ENCODE measurements at places on chromosomes 4 and X.

- no peak for DNase-seq
Measured at GRCh38 chrX:132742246-132742645, 216.2 kb downstream of the HS6ST2 start.

DNA sequence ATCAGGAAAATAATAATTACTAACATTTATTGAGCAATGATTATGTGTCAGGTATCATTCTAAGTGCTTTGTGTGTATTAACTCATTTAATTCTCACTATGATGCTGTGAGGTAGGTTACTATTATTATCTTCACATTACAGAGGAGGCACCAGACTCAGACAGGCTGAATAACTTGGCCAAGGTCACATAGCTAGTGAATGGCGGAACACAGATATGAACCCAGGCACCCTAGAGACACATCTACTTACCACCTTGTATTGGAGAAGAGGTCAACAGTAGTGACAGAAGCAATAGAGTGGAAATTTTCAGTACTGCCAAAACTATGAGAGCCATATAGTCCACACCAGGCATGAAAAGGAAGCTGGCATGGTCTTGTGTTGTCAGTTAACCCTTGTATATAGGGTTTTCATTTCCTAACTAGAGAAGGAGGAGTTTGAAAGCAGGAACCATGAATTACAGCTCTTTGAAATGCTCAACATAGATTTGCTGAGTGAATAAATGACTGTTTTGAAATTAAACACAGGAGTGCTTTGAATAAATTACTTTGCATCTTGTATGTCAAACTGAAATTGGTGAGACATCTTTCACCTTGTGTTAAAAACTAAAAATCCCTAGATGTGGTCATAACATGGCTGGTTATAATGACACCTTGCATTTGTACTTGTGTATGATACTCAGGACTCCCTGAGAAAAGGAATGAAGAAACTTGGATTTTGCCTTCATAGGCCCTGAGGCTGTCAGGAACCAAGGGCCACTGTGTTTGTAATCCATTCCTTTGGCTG, 71.8 kb downstream of the RTL9 start:
- DNase-seq: no peak

GRCh38 chr4:40962551-40963180, 212.9 kb downstream of the NSUN7 start:
- DNase-seq: no peak

GRCh38 chr4:26113339-26113940, 199.4 kb downstream of the SMIM20 start:
- no peak for DNase-seq

GRCh38 chr4:1092026-1092982, 21.1 kb downstream of the RNF212 start:
- DNase-seq: no peak

DNA sequence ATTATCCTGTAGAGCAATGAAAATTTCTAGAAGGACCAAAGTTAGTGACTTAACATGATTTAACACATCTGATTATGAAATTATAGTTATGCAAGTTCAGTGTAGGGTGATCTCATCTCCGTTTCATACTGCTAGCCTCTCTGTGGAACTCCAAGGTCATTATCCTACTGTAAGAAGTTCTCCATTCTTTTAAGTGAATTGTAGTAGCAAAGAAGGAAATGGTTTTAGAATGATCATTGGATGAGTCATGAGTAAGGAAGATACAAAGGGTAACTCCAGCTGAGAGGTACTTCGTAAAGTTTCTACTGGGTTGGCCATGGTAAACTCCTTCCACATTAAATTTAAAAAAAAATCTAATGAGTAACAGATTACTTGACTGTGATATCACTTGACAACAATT, 215.0 kb upstream of the GIMD1 start:
- no peak for DNase-seq

DNA sequence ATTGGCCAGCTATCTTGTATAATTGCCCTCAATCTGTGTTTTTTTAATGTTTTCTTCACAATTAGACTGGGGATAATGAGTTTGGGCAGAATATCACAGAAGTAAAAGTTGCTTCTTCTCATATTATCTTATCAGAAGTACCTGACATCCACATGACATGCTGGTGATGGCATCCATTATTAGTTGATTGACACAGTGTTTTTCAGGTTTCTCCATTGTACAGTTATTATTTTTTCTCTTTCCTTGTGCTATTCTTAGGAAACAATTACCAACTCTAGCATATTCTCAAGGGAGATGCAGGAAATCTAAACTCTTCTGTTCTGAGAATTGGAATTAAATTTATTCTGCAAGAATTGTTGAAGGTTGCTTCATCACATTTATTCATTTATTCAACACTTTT, 1000.1 kb upstream of the LCORL start:
- no peak for DNase-seq

DNA sequence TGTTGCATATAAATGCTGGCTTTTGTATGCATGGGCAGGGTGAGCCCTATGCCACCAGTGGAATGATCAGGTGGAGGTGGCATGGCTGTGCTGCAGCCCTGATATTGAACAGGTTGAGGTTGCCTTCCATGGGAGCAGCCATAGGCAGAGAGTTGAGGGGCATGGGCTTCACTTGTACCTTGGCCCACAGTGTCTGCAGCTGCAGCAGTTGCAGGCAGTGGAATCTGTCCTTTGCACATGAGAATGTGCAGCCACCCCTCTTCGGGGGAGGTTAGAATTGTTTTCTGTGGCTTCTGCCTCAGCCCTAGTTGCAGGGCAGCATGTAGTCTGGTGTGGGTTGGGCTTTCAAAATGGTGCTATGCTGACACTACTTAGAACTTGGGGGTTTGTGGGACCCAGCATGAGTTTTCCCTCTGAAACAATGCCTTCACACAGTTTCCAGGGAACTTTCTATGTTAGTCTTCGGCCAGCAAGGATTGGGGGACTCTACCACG, 25.4 kb upstream of the VSIG1 start:
- no peak for DNase-seq

- DNase-seq: no peak
Measured at GRCh38 chr4:185113340-185113739, 29.7 kb upstream of the SLC25A4 start.

DNA sequence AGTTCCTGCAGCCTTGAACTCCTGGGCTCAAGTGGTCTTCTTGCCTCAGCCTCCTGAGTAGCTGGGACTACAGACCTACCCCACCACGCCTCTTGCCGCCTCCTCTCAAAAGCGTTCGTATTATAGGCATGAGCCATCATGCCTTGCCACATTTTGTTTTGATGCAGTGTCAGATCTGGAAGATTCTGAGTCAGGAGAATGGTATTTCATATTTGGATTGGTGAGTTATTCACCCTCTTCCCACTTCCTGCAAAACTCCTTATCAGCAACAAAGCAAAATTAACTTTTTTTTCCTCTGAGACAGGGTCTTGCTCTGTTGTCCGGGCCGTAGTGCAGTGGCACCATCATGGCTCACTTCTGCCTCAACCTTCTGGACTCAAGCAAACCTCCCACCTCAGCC, 29.6 kb downstream of the REST start:
- DNase-seq: no peak

DNA sequence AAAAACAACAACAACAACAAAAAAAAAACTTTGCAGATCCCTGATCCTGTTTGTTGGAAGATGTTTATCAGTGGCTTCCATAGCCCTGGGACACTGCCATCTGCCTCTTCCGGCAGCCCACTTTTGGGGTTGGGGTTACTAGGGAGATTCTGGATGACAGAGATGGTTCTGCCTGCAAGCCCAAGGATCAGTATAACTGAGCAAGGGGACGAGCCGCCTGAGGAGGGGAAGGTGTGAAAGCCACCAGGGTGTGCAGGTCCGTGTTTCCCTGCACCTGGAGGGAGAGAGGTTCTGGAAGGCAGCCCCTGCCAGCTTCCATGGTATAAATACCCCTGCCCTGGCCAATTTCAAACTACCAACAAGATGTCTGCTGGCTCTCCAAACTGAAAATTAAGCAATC, 41.5 kb downstream of the PPP2R2C start:
- DNase-seq: no peak

DNA sequence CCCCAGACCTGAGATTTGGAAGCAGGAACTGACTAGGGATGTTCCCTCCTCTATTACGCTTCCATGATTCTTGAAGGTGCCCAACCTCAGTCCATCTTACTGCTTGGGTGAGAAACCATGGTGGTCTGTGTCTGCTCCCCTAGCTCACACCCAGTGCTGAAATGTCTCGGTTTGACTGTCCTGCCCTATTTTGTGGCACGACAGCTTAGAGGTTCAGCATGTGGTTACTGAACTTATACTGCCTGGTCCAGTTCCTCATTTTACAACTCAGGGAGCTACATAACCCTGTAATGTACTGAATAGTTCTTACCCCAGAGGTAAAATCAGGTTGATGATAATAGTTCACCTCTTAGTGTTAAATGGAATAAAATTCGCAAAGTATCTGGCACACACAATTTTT, 203.1 kb downstream of the RBM46 start:
- no peak for DNase-seq

GRCh38 chrX:154304846-154305245, 9.3 kb downstream of the TKTL1 start:
- DNase-seq: no peak

DNA sequence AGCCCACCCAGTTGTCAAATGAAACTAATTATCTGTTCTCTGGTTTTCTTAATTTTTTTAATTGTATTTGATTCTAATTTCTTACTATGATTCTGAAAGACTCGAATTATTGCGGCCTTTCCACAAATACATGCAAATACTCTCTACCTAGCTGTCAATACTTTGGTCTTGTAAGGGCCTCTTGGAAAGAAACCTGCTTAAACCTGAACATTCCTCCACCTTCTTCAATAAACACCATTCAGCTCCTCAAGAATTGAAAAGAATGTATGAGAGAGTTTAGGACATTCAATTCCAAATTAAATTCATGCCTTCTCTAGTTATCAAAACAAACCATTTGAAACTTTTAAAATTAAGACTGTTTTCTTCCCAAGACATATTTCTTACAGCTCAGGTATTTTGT, 385.9 kb upstream of the NOCT start:
- DNase-seq: no peak

- DNase-seq: no peak
Measured at GRCh38 chrX:55056820-55057674, 17.8 kb upstream of the PAGE2B start.

- DNase-seq: peak; percentile 57
Measured at GRCh38 chr4:46389301-46389775, 590 bp downstream of the GABRA2 start.

DNA sequence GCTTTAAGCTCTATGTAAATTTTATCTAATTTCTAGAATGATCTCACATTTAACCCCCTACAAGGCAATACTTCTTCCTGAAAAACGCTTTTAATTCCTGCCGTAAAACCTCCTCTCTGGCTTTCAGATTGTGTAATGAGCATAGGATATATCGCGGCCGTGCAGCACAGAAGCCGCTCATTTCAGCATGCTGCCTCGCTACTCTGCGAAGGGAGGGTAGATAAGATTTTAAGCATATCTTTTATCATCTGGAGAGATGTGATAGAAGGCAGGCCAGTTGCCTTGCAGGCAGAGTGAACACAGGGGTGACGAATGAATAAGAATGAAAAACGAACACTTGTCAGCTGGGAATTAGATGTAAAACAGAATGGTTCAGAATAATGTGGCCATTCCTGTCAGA, 265.5 kb downstream of the UNC5C start:
- DNase-seq: no peak

DNA sequence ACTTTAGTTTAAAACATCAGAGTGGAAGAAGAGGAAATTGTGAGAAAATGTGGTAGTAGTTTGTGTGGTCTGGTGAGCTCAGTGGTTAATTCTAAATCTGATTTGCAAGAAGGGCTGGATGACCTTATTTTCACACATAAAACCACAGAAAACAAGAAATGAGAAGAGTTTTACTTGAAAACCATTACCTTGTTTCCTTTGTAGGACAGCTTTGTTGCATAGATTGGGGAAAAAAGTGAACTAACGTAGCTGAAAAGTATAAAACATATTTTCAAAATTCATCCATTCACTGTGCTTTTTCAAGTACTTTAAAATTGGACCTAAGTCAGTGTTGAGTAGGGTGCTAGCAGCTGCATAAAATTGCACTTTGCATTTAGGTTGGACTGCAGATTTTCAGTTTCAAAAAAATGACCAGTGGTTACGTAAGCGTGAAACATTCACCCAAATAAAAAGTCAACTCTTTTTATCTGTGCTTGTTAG, 211.3 kb downstream of the ARHGAP10 start:
- no peak for DNase-seq

GRCh38 chr4:52838729-52839586, 23.2 kb upstream of the RASL11B start:
- DNase-seq: no peak

GRCh38 chrX:22366906-22367305, 94.2 kb downstream of the CBLL2 start:
- no peak for DNase-seq

DNA sequence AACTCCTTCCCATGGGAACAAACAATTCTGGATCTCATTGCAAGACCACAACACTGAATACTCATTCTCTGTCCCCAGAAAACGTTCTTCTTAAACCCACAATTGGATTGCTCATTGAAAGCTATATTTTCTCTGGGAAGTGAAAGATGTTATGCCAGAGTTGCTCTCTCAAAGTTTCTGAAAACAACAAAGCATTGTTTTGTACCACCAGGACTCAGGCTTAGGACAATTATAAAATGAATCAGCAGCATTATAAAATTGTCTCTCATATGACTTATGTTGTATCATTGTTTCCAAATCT, 26.5 kb downstream of the TFDP3 start:
- DNase-seq: no peak

- DNase-seq: no peak
Measured at GRCh38 chr4:7244751-7245320, 52.5 kb downstream of the SORCS2 start.

- DNase-seq: no peak
Measured at GRCh38 chr4:67446811-67447210, 98.5 kb downstream of the CENPC start.

GRCh38 chr4:76504613-76505465, 69.8 kb downstream of the SHROOM3 start:
- no peak for DNase-seq

DNA sequence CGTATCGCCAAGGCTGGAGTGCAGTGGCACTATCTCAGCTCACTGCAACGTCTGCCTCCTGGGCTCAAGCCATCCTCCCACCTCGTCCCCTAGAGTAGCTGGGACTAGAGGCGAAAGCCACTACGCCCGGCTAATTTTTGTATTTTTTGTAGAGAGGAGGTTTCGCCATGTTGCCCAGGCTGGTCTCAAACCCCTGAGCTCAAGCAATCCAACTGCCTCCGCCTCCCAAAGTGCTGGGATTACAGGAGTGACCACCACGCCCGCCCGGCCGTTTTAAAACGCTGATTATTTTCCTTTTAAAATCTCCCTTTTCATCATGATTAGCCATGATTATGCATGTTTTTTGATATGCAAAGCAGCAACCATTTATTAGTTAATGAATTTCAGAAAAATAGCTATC, 2.2 kb downstream of the N4BP2 start:
- DNase-seq: no peak

DNA sequence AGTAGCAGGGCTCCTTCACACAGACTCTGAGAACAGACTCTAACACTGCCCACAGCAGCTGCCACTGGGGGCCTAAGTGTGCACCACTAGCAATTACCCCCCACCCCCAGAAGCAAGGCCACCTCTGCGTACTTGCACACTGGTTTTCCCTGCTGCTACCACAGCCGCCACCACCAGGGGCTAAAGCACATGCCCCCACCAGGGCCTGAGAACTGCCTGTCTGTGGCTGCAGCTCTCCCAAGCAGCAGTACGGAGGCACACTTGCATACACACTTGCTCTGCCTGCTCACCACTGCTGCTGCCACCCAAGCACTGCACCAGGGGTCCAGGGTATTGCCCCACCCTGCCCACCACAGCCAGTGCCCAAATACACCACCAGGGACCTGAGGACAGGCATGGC, 59.6 kb downstream of the SCML2 start:
- no peak for DNase-seq

GRCh38 chrX:136752796-136753195, 27.9 kb downstream of the ARHGEF6 start:
- DNase-seq: no peak

- DNase-seq: no peak
Measured at GRCh38 chrX:48520455-48520854, 1.2 kb upstream of the EBP start.
